ENCODE measurements at places on chromosomes 11 and 22.

DNA sequence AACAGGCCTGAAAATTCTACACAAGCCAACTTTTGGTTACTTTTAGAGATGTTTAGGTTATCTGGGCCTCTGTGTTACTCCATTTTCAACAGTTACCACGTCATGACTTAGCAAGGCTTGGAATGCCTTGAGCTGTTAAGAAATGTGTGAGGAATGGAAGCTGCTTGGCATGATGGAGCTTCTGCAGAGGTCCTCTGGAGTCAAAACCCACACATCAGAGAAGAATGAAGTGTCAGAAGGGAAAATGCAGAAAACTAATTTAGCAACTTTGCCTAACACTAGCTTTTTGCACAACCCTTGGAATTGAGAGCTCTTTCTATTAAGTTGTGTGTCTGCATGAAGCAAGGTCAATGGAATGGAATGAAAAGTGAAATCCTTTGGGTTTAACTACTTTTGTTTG, 27.4 kb downstream of the FAT3 start:
- DNase-seq: no peak

GRCh38 chr22:22933807-22934542, 46.4 kb downstream of the IGLL5 start:
- no peak for DNase-seq

GRCh38 chr11:117002639-117003299, 95.5 kb downstream of the SIK3 start:
- DNase-seq: no peak

- no peak for DNase-seq
Measured at GRCh38 chr11:11963842-11964773, 44.3 kb downstream of the DKK3 start.

GRCh38 chr22:47132428-47132825, 370.0 kb downstream of the TBC1D22A start:
- no peak for DNase-seq

DNA sequence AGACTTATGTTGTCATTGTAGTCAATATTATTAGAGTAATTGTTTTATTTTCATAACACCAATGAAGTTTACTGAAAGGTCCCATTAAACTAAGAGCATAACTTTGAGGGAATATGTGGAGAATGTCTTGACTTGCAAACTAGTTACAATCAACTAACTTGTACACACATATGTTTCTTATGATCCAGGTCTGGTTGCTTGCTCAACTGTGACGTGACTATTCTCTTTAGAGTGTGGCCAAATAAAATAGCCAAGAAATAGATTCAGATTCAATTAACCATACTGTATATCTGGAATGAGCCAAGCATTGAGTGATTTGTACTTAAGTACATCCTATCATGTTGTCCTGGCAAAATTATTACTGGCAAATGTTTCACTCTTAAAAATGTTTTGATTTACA, 101.7 kb downstream of the METTL15 start:
- no peak for DNase-seq

DNA sequence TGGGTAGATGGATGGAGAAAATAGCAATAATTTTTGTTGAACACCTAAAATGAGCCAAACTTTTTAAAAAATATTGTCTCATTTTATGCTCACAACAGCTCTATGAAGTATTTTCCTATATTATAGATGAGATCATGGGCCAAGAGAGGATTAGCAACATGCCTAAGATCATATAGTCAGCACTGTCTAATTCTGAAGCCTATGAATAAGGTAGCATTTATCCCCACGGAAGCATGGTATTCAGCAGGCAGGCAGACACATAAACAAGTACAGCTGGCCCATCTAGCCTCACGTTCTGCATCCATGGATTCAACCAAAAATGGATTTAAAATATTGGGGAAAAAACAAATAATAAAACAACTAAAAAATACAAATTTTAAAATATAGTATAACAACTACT, 21.9 kb upstream of the RAB30 start:
- DNase-seq: no peak

- no peak for DNase-seq
Measured at GRCh38 chr22:19336133-19337075, 44.9 kb upstream of the CLTCL1 start.

DNA sequence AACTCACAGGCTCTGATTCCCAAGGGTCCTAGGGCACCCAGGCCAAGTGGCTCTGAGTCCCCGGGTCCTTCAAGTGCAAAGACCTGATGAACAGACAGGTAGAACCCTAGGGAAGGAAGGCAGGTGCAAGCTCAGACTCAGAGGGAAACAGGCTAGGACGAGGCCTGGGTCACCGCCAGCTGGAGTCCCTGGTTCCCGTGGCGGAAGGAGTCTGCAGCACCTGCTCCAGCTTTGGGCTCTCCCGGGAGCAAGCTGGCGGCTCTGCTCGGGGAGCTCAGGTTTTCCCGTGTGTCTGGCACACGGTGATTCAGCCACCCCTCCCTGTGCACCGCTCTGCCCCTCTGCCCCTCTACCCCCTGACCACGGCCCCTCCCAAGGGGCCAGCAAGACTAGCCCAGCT, 59.8 kb downstream of the WNT7B start:
- DNase-seq: no peak

DNA sequence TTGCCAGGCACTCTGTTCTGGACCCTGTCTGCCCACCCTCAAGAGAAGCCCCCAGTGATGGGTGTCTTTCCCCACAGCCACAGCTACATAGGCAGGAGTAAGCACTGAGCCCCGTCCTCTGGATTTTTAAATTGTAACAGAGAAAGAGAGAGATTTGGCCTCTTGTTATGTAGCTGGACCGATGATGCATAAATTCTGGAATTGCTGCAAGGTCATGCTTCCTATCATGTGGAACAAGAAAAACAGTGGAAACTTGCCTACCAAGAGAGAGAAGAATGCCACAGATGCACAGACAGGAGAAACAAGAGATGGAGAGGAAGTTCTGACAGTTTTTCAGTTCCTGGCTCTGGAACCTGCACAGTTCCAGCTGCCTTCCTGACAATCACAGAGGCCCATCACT, 150.2 kb downstream of the ETS1 start:
- DNase-seq: no peak

GRCh38 chr22:38218661-38219622, 17.1 kb downstream of the MAFF start:
- DNase-seq: no peak

DNA sequence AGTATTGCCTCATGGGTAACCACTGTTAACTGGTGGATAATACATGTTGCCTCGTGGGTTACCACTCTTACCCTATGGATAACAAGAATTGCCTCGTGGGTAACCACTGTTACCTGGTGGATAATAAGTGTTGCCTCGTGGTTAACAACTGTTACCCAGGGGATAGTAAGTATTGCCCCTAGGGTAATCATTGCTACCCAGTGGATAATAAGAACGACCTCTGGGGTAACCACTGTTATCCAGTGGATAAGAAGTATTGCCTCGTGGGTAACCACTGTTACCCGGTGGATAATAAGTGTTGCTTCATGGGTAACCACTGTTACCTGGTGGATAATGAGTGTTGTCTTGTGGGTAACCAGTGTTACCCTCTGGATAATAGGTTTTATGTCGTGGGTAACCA, 28.1 kb upstream of the NXPE4 start:
- no peak for DNase-seq

DNA sequence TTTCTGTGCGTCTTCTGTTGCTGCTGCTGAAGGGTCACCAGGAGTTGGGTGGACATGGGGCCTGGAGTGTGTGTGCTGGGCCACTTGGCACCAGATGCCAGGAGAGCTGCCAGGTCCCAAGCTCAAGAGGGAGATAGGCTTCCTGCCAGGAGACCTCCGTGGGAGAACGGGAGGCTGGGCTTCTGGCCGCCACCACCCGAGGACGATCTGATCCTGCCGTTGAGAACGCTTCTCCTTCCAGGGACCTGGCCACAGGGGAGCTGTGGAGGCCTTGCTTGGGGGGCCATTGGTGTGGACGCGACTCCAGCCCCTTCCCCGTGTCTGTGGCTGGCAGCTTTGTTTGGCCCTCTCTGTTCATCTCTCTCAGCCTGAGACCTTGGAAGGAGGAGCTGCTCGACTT, 2.4 kb downstream of the BRSK2 start:
- DNase-seq: no peak

DNA sequence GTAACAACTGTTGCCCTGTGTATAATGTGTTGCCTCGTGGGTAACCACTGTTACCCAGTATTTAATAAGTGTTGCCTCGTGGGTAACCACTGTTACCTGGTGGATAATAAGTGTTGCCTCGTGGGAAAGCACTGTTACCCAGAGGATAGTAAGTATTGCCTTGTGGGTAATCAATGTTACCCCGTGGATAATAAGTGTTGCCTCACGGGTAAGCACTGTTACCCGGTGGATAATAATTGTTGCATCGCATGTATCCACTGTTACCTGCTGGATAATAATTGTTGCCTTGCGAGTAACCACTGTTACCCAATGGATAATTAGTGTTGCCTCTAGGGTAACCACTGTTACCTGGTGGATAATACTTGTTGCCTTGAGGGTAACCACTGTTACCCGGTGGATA, 17.1 kb upstream of the NXPE4 start:
- DNase-seq: no peak

GRCh38 chr11:119315131-119316015, 1.6 kb downstream of the MCAM start:
- no peak for DNase-seq

DNA sequence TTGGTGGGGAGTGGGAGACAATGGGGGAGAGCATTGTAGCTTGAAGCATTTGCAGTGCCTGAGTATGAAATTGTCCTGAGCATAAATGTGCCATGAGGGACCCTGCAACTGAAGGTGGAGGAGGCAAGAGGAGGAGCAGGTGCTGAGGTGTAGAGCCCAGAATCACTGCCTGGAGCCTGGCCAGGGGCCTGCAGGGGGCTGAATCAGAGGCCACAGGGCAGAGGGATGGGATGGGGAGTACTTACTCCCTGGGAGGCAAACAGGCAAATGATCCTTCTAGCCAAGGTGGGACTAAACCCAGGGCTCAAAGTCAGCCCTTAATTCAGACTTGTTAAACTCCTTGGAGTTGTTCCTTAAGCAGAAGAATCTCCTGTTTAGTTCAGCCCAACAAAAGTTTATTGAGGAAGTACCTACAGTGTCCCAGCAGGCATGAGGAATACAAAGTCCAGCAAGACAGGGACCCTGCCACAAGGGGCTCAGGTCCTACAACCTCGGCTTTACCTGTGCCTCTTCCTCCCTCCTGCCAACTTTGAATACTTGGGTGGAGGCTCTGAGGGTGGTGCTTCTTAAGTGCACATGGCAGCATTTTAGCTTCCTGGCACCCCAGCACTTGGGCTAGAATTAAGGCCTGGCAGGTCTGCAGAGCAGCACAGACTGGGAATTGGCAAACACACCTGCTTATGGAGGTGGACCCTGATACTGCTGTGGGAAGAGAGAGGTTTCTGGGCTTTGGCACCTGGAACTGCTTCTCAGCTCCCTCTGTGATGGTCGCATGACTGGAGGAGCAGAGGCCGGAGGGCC, 20.0 kb downstream of the MICAL2 start:
- no peak for DNase-seq

GRCh38 chr11:60753309-60753708, 3.4 kb upstream of the MS4A15 start:
- no peak for DNase-seq

DNA sequence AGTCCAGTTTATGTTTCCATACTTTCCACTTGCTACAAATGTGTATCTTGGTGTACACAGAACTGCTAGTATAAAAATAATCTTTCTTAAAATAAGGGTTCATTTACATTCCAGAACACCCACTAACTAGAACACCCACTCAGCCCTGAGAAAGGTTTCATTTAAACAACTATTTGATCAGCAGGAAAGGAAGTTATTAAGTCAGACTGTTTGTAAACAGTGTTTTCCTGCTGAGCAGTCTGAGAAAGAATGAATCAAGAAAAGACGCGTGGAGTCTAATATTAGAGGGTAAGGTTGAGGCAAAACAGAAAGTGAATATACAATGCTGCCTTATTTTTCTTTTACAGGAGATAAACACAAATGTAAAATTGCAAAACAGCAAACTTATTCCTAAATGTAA, 32.7 kb downstream of the NARS2 start:
- DNase-seq: no peak

- no peak for DNase-seq
Measured at GRCh38 chr11:130508913-130509312, 60.5 kb downstream of the ADAMTS15 start.

DNA sequence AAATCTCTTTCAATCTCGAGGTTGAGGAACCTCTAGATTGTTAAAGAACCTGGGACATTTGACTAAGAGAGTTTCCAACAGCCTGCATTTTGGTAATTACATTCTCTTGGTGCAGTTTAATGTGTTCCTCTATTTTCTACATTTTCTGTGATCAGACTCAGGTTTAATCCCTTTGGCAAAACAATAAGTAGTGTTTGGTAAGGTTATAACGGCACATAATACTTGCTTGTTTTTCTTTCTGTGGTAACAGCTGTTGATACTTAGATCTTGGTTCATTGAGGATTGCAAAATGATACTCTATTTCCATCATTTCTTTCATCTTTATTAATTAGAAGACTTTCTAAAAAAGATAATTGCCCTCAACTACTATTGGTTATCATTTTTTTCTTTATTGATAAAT, 271.3 kb downstream of the SBF2 start:
- no peak for DNase-seq

- DNase-seq: no peak
Measured at GRCh38 chr22:17912945-17913721, 111.2 kb downstream of the MICAL3 start.

DNA sequence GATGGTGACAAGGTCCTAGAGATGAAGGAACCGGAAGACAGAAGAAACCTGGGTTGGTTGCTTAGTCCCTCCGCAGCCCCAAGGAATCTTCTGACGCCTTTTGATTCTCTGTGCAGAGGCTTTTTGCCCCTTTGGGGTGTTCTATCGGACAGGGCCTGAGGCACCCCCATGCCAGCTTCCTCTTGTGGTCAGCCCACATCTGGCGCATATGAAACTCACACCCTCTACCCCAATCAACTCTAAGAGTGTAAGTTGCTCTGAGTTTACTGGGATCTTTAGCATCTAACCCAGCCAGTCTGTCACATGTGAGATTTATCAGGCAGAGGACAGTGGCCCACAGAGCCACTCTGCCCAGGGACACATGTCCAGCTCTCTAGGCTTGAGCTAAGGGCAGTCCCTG, 17.4 kb downstream of the RASD2 start:
- no peak for DNase-seq

DNA sequence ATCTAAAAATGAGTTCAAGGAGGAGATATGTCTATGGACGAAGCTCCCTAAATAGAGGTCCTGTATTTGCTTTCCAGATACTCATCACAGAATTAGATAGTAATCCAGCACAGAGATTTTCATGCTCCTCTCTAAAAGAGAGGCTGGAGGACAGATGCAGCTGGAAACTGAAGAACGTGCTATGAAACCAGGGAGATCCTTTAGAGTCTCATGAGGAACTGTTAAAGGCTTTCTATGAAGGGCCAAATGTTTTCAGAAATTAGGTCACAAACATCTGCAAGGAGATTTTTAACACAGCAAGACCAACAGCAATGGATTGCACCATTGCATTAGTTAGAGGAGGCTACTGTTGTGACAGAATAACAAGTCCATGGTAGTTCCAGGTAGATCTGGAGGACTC, 95.6 kb upstream of the ARHGAP20 start:
- DNase-seq: no peak

- DNase-seq: no peak
Measured at GRCh38 chr22:38219632-38220031, 17.8 kb downstream of the MAFF start.

Data from stimulated activated CD8-positive, alpha-beta memory T cell treated with anti-CD3 and anti-CD28 coated beads, Interleukin-15, amount 100 ng/mL, for 1 hour (primary cell).